Activated CD4-positive, CD25-positive, alpha-beta regulatory T cell (primary cell): ENCODE measurements at places on chromosomes 13 and 19.

GRCh38 chr19:4365791-4366665 is 22.7 kb downstream of the MPND start:
- DNase-seq = no peak

GRCh38 chr13:95335667-95336066 is 34.4 kb upstream of the ABCC4 start:
- no peak for DNase-seq

DNA sequence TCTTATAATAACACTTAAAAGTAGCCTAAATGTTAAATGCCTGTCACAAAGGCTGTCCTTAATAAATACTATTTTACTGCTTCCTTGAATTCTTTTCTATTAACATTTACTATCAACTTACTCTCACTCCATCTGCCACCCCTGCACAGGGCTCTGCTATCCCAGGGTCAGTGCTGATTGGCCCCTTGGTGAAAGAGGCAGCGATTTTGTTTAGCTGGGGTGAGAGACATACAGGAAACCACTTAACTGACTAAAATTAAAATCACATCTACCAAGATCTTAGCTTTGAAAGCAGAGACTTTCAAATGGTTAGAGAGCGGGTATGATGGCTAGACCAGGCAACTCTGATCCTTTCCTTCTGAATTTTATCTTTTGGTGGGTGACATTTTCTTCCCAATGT is 149.9 kb upstream of the HTR2A start:
- no peak for DNase-seq

DNA sequence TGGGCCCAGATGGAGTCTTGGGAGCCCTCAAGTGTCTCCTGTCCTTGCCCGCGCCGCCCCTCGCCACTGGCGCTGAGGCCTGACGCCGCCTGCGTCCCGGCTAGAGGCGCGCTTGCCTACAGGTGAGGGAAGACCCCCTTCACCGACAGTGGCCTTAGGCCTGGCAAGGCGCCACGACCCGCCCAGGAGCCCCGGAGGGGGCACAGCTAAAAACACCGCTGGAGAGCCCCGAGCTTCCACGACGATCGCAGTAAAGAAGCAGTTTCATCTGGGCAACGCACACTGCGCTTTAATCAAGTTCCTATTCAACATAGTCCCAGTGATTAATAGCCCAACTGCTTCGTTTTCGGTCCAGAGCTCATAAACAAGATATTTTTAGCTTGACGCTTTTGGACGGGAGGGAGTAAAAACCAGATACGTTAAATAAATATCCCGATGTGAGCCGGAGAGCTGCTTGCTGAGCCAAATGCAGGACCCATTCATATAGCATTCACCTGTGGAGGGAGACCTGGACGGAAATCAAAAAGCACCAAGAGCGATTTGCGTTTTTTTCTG is 1.5 kb upstream of the CEBPA start:
- no peak for DNase-seq

- no peak for DNase-seq
These were observed 20.0 kb downstream of the DIAPH3 start for GRCh38 chr13:60143775-60144174.

- DNase-seq = no peak
These were observed 130.1 kb upstream of the SLC10A2 start for GRCh38 chr13:103196356-103196755.

- DNase-seq = no peak
These were observed 94.7 kb downstream of the RNASEH2B start for GRCh38 chr13:51004111-51004865.

GRCh38 chr19:1503089-1503924 is 9.5 kb downstream of the ADAMTSL5 start:
- peak; percentile 51 for DNase-seq

GRCh38 chr13:48476686-48477085 is 56.2 kb downstream of the RCBTB2 start:
- no peak for DNase-seq

DNA sequence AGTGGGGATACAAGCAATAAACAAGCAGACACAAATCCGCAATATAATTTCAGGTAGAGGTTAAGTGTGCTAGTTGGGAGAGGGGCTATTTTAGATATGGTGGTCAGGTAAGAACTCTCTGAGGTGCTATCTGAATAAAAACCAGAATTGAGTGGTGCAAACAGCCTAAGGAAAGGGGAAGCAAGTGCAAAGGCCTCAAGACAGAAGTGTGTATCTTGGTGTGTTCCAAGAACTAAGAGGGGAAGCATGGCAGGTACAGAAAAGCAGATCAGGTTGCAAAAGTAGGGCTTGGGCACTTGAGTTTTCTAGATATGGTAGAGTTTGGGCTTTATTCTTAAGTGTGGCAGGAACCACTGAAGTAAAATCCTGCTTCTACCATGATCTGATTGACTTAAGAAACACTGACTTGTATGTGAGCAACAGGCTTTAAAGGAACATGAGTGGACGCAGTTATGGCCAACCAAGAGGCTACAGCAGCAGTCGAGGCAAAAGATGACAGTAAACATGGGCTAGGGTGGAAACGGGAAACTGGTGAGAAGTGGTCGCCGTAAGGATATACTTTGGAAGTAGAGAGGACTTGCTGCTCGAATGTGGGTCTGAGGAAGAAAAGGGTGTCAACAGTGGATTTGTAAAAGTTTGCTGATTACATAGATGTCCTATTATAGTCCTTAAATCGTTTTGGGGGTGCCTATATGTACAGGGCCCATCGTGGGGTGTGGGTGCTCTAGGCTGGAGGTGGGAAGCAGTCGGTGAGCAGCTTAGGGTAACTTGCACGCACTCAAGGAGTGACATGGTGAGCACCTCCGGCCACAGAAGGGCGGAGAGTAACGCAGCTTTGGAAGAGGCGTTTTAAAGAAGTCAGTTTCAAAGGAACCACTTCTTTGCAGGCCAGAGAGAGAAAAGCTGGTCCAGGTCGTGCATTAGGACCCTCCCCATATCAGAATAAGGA is 677 bp downstream of the TGDS start:
- DNase-seq = no peak

DNA sequence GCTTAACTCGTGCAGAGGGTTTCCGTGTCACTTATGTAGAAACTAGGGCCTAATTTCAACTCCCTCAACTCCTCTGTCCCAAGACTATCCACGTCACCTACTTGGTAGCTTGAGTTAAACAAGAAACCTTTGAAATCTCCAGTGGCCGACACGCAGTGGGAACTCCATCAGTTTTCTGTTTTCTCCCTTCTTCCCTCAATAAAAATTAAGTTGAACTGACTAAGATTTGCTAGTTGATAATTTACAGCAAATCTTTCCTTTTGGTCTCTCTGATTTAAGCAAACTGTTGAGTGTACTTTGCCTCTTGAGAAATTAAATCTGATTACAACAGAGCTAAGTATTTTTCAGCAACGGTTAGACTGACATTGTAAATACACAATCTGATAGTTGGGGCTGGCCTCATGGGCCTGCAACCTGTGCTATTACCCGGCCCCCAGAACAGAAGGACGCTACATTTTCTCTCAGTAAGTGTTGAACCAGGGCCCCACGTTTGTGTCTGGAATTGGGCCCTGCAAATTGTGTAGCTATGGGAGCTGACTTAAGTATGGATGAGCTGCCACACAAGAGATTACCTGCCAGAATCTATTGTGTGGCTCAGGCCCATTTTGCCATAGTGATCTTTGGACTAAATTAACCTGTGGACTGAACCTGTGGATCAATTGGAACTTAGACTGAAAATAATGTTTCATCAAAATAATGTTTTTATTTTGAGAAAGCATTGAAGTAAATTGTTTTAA is 708 bp upstream of the ESD start:
- no peak for DNase-seq

GRCh38 chr19:33208904-33209849 is 15.0 kb downstream of the LRP3 start:
- no peak for DNase-seq
